ENCODE measurements at places on chromosomes 12 and 14.

DNA sequence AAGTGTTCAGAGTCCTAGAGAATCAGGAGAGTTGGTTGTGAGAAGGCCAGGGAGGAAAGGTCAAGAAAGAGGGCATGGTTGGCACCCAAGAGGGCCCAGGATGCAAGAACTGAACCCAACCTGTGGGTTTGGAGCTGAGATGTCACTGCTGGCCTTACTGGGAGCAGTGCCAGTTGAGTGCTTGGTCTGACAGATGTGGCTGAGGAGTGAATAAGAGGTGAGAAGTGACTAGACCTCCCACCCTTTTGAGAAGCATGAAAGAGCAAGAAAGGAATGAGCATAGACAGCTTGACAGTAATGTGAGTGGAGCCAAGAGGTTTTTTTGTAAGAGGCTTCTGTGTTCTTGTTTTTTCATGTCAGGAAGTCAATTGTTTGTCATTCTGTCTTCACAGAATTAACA is 95.3 kb downstream of the FGD4 start:
- DNase-seq: no peak

GRCh38 chr14:22646570-22647254 is 2.6 kb upstream of the OR6J1 start:
- peak; percentile 37 for DNase-seq

DNA sequence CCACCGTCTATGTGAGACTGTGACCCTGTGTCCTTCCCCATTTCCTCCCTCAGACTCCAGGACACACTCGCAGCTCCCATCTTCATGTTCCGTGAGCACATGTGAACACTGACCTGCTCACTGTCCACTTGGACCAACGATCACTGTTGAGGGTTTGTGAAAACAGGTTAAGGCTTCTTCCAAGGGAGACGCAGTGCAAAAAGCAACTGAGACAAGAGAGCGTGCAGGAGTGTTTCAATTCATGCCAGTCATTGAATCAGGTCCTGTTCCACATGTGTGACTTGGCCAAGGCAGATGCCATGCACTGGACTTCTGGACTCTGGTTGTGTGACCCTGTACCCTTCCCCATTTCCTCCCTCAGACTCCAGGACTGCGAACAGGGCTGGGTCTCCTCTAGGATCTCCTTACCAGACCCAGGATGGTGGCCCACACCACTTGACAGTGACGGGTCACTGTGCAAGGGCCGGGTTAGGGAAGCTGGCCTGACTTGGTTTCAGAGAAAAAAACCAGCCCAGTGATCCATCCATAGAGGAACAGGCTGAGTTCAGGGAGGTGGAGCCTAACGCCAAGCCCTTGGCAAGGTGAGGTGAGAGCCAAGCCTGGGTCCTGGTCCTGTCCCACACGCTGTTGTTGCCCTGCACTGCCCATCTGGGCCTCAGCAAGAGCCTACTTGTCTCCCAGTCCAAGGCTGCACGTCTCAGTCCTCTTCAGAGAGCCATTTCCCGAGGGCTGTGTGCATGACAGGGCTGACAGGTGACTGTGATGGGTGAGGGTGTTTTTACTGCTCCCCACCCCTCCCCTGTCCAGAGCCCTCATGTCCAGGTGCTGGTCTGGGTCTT is 5.7 kb upstream of the KRT5 start:
- no peak for DNase-seq

DNA sequence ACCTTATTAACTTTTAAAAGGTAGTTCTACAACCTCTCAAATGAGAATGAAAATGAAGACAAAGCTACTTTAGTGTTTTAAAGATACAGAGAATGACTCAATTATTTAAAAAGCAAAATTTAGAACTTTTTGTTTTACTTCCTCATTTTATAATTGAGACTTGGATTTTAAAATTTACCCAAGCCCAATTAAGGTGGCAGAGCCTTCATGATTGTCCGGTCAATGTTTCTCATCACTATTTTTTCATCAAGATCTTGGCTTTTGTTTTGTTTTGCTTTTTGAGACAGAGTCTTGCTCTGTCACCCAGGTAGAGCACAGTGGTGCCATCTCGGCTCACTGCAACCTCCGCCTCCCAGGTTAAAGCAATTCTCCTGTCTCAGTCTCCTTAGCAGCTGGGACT is 32.7 kb downstream of the PPP4R3A start:
- no peak for DNase-seq

- DNase-seq: no peak
Observed at GRCh38 chr12:82898441-82898840, 211.7 kb downstream of the TMTC2 start.

- peak; percentile 34 for DNase-seq
Observed at GRCh38 chr14:93023039-93023438, 92.7 kb downstream of the ITPK1 start.

DNA sequence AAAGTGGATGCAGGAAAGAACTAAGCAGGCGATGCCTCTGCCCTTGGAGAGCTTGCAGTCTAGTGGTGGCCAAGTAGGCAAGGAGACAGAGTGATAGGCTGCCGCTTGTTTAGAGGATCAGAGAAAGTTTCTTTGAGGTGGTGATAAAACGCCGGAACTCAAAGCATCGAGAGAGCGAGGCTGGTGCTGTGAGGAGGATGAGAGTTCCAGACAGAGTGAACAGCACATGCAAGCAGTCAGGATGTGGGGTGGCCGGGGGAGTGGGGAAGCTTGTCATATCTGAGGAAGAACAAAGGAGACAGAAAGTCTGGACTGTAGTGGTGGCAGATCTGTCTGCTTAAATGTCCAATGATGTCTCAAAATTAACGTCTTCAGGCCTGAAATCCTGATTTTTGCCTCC is 319.7 kb downstream of the SNAPC1 start:
- no peak for DNase-seq

DNA sequence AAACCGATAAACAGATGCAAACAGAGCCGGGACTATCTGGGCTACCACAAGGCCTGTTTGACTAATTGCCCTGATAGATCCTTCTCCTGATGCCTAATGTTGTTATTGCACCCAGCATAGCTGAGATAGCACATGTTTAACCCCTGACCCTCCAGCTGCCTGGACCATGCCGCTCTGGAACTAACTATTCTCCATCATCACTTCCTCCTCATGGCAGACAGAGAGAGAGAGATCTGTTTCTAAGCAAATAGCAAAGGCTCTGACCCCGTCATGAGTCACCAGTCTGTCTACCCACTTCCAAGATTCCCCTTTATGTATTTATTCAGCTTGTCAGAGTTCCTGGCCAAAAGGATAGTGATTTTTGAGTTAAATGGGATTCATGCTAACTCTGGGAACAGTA is 58.2 kb upstream of the FLRT2 start:
- peak; percentile 71 for DNase-seq

DNA sequence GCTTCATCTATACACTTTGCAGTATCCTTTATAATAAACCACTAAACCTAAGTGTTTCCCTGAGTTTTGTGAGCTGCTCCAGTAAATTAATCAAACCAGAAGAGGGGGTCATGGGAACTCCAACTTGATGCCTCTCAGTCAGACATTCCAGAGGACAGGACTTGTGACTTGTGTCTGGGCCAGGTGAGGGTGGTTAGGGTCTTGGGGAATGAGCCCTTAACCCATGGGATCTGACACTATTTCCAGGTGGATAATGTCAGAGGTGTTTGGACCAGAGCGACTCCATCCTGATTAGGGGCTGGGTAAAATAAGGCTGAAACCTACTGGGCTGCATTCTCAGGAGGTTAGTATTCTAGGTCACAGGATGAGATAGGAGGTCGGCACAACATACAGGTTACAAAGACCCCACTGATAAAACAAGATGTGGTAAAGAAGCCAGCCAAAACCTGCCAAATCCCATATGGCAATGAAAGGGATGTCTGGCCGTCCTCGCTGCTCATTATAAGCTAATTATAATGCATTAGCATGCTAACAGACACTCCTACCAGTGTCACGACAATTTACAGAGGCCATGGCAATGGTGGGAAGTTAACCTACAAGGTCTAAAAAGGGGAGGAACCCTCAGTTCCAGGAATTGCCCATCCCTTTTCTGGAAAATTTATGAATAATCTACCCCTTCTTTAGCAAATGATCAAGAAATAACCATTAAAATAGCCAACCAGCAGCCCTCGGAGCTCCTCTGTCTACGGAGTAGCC is 58.7 kb downstream of the BCAT1 start:
- DNase-seq: no peak

GRCh38 chr12:68944296-68945076 is 11.5 kb upstream of the CPM start:
- DNase-seq: no peak

DNA sequence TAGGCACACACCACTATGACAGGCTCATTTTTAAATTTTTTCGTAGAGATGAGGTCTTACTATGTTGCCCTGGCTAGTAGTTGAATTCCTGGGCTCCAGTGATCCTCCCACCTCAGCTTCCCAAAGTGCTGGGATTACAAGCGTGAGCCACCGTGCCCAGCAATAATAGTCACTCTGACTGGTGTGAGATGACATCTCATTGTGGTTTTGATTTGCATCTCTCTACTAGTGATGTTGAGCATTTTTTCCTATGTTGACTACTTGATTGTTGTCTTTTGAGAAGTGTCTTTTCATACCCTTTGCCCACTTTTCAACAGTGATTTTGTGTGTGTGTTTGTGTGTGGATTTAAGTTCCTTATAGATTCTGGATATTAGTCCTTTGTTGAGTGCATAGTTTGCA is 26.3 kb downstream of the ATP2A2 start:
- no peak for DNase-seq

GRCh38 chr14:20180486-20180885 is 10.2 kb upstream of the OR11G2 start:
- DNase-seq: no peak

DNA sequence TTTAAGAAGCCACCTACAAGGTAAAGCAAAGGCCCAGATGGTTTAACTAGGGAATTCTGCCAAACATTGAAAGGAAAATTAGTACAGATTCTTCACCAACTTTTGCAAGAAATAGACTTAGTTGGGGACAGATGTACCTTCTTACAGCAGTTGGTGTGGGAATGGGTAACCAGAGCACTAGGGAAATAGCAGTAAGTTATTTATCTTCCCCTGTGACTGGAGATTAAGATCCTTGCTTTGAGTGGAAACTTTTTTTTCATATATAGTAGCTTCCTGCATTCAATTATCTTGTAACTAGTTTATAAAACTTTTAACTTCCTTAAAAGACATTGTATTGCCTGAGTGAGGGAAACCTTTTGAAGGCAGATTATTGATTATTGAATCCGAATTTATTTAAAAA is 44.2 kb downstream of the ARID2 start:
- DNase-seq: no peak

- DNase-seq: no peak
Observed at GRCh38 chr14:105437723-105438500, 18.3 kb downstream of the MTA1 start.

DNA sequence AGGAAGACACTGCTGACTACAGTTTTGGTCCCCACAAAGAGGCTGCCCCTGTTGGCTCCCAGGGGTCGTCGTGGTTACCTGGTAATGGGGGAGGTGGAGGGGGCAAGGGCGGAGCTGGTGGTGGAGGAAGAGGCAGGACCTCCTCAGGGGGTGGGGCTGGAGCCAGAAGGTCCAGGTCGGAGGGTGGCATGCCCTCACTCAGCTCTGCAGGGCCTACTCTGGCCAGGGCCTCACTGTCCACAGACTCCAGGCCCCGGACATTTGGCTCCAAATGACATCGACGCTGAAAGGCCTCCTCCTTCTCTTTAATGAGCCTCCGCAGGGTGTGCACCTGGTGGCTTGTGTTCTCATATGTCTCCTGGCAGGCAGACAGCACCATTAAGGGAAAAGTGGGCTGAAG is 28.5 kb downstream of the PRPF40B start:
- DNase-seq: no peak

DNA sequence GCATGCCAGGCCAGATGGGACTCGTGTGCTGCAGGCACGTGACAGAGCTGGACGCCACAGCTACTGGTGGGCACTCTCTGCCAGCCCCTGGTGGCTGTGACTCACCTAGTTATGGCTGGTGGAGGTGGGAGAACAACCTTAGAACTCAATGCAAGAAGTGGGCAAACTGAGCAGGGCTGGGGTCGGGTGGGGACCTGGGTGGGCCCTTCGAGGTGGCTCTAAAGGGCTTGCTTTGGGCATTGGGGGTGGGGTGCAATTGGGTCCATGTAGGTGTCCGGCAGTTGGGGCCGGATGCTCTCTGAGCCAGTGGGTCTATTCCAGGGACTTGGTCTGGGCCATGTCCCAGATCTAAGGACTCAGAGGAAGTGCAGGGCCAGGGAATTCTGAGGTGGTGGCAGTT is 5.1 kb upstream of the SERPINA12 start:
- DNase-seq: no peak

- DNase-seq: peak; percentile 3
Observed at GRCh38 chr14:99081880-99082279, 190.1 kb downstream of the BCL11B start.

DNA sequence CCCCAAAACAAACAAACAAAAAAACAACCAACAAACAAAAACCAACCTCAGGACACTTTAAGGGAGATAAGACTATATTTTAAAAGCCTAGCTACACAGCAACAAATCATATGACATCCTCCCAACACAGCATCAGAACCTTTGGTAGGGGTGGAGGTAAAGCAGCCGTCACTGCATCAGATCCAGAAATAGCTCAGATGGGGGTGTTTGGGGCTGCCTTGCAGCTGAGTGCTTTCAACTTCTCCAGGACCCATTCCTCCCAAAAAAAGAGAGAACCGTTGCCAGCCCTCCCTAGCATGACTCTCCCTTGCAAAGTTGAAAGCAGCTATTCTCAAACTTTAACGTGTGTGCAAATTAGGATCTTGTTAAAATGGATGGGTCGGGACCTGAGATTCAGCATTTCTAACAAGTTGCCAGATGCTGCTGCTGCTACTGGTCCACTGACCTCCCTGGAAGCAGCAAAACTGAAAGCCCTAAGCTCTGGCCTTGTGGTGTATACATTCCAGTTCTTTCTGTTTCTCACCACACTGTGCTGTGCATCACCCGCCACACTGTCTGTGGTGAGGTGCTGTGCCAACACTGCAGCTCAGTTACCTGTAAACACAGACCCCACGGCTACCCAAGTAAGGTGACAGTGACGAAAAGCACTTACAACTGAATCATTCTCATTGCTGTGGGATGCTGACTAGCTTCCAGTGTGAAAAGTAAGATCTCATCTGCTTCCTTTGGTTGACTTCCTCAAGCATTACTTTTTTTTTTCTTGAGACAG is 54.0 kb downstream of the SLC38A1 start:
- DNase-seq: peak; percentile 68

DNA sequence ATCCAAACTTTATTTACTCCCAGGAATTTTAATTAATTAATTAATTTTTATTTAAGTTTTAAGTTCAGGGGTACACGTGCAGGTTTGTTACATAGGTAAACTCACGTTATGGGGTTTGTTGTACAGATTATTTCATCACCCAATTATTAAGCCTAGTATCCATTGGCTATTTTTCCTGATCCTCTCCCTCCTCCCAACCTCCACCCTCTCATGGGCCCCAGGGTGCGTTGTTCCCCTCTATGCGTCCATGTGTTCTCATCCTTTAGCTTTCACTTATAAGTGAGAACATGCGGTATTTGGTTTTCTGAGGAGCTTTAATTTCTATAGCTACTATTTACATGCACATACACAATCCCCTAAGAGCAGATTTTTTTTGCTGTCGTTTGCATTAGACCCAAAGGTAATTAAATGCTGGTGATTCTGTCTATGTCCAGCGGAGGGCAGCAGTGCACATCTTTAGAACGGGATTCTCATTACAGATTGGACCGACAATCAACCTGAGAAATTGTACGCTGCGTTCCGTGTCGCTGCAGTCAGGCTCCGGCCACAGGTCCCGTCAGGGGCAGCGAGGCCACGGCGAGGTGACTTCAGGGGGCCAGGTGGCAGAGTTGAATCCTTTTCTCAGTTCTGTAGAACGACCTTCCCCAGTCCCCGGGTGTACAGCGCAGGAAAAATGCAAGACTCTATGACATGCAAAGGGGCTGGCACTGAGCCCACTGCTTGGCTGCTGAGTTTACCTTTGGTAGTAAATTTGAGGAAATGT is 11.6 kb downstream of the TMEM30B start:
- DNase-seq: peak; percentile 80

- no peak for DNase-seq
Observed at GRCh38 chr12:22738945-22739344, 114.0 kb downstream of the ETNK1 start.

Measured in suppressor macrophage treated with lipopolysaccharide for 1 hour (primary cell).